Dorsolateral prefrontal cortex (tissue), 122 donors: ENCODE measurements at places on chromosomes 7 and 10. TPM values are rescaled to one million over a fixed set of nuclear protein-coding genes. Genes with fewer than 3 reads are reported as not detected.

Gene LIPA
- 107 TPM for total RNA-seq

Gene FGFBP3
- 3.9 TPM for total RNA-seq

Gene GFRA1
- total RNA-seq: 17.0 TPM

Gene NUPR2
- total RNA-seq: 1.8 TPM

Gene DOCK1
- 50.0 TPM for total RNA-seq

Gene HGF
- total RNA-seq: 37.0 TPM

Gene RADIL
- 6.2 TPM for total RNA-seq

Gene ARPC1A
- 136 TPM for total RNA-seq

Gene MYL10
- total RNA-seq: not detected

Gene TAS2R5
- 3.1 TPM for total RNA-seq

Gene FAM237B
- not detected for total RNA-seq

Gene SSC4D
- total RNA-seq: 0.56 TPM

Gene CYP2W1
- total RNA-seq: not detected

Gene IMMP2L
- 29.6 TPM for total RNA-seq

Gene GPR15LG
- total RNA-seq: not detected

Gene NKX2-3
- not detected for total RNA-seq

Gene RELN
- 13.5 TPM for total RNA-seq

Gene GRID1
- total RNA-seq: 47.8 TPM

Gene TASOR2
- 67.9 TPM for total RNA-seq

Gene BZW2
- 20.3 TPM for total RNA-seq

Gene NEUROG3
- total RNA-seq: not detected

Gene DEPP1
- total RNA-seq: 27.4 TPM

Gene BMPR1A
- 54.5 TPM for total RNA-seq

Gene CXCL12
- total RNA-seq: 12.9 TPM

Gene UBE2D1
- 13.2 TPM for total RNA-seq

Gene GCK
- total RNA-seq: 4.6 TPM

Gene CHST3
- 8.7 TPM for total RNA-seq

Gene SPDYE9
- not detected for total RNA-seq

Gene BNIP3
- 112 TPM for total RNA-seq

Gene CH25H
- 3.1 TPM for total RNA-seq

Gene WDFY4
- total RNA-seq: 2.3 TPM

Gene ZNF775
- 8.3 TPM for total RNA-seq

Gene TMEM225B
- total RNA-seq: 3.0 TPM

Gene ASB4
- total RNA-seq: 1.1 TPM

Gene PITRM1
- total RNA-seq: 129 TPM

Gene CTTNBP2
- 58.2 TPM for total RNA-seq

Gene ACTL6B
- 57.8 TPM for total RNA-seq

Gene DRGX
- 1.1 TPM for total RNA-seq

Gene RHOBTB1
- 16.4 TPM for total RNA-seq

Gene AGBL3
- total RNA-seq: 4.6 TPM

Gene FANK1
- total RNA-seq: 5.3 TPM

Gene TMEM273
- total RNA-seq: 40.9 TPM

Gene FAM171A1
- total RNA-seq: 105 TPM
